ENCODE measurements at places on chromosomes 7 and 10.

DNA sequence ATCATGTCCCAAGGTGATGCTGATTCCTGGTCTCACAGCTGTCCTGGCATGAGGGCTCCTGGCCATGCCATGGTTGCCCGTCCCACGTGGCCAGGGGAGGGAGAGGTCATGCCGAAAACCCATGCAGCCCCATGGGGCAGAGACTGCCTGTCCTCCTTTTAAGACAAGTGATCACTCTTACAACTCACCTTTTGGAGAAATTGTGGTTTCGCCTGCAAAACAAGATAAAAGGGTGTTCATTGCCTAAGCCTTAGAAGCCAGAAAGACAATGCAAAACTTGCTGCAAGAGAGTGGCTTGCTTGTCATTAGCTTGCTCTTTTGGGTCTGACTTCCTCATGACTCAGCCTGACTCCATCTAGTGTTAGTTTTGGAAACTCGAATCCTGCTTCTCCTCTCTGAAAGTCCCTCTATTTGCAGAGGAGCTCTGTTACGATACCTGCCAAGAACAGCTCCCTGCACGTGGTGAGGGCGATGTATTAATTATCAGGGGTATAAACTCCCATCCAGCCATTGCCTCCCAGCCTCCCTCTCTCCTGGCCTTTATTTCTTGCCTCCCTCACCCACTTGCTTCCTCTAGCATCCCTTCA is 26.7 kb downstream of the TMEM273 start:
- peak; percentile 33 for DNase-seq

DNA sequence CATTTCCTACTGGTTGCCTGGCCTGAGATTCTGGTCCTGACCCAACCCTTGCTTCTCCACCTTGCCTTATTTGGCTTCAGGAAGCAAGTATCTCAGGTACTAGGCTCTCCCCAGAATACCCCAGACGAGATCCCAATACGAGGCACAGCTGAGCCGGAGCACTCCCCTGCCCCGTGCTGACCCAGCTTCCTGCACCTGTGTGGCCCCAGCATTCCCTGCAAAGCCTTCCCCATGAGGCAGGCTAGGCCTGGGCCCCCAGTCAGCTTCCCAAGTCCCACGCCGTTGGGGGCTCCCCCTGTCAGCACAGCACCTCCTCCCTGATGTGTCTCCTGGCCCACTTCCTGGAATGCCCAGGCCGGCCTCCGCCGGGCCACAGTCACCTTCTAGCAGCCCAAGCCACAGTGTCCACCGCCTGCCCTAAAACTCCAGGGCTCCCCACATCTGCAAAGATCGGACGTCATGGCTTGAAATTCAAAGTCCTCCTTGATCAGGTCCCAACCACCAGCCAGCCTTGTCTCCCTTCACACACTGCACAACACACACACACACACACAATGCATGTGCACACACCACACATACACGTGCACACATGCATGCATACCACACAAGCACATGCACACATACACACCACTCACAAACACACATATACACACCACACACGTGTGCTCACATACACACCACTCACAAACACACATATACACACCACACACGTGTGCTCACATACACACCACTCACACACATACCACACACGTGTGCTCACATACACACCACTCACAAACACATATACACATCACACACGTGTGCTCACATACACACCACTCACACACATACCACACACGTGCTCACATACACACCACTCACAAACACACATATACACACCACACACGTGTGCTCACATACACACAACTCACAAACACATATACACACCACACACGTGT is 78.9 kb upstream of the FOXK1 start:
- DNase-seq = no peak

DNA sequence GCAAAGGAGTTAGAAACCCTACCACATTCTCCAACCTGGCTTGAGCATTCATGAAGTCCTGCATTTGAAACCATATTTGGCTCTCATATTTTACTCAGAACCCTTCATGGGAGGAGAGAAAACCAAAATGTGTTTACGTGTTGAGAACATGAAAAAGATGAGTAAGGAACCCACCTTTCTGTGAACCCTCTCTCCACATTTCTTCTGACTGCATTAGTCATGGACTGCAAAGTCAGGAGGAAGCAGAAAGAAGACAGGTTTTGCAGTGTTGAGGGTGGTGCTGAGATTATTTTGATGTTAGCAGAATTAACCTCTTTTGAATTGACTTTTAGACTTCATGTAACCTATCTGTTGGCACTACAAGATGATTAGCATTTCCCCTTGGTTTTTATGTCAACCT is 4.9 kb downstream of the IFIT1B start:
- DNase-seq = peak; percentile 53

- no peak for DNase-seq
Observed at GRCh38 chr7:114628362-114628761, 213.7 kb downstream of the FOXP2 start.

DNA sequence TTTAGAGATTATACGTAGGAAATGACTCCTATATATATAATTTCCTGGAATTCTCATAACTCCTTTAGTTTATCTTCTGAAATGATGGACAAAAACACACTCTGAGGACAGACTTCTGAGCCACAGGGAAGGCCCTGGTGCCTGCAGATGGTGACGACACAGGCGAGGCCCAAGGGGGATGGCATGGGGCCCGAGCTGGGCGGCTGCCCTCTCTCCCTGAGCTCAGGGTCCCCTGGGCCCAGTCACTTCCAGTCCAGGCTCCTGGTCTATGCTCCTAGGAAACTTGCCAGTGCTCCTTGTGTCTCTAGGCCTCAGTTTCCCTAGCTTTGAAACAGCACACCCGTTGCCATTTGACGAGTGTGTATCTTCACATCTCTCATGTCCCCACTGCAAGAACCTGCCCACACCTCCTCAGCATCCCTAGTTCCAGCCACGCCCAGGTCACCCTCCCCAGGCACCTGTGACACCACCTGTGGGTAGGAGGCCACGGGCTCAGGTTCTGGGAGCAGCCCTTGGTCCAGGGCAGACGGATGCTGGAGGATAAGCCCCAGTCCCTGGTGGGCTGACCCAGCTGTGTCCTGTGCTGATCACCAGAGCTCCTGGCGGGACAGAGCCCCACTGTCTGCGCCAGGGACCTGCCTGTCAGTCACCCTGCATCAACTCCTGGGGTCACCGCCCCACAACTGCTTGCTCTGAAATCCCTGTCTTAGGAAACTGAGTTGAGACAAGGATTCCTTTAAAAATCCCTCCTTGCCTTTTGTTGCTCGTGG is 23.4 kb upstream of the SHH start:
- DNase-seq = no peak

GRCh38 chr10:18419945-18420344 is 231.4 kb downstream of the NSUN6 start:
- no peak for DNase-seq

DNA sequence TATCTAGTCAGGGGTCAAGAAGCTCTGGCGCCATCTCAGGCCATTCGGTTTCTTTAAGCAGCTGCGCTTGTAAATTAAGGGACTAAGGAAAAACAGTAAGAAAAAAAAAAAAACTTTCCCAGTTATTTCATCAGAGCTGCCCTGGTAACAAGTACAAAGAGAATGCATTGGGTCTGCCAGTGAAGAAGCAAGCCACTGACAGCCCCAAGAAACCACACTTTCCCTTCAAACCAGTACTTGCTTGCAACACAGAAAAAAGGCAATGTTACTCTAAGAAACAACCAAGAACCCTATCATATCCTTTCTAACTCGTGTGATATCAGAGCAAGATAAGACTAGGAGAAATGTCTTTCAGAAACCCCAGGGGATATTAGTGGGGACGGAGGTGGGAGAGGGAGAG is 40.6 kb upstream of the AOAH start:
- DNase-seq = no peak

DNA sequence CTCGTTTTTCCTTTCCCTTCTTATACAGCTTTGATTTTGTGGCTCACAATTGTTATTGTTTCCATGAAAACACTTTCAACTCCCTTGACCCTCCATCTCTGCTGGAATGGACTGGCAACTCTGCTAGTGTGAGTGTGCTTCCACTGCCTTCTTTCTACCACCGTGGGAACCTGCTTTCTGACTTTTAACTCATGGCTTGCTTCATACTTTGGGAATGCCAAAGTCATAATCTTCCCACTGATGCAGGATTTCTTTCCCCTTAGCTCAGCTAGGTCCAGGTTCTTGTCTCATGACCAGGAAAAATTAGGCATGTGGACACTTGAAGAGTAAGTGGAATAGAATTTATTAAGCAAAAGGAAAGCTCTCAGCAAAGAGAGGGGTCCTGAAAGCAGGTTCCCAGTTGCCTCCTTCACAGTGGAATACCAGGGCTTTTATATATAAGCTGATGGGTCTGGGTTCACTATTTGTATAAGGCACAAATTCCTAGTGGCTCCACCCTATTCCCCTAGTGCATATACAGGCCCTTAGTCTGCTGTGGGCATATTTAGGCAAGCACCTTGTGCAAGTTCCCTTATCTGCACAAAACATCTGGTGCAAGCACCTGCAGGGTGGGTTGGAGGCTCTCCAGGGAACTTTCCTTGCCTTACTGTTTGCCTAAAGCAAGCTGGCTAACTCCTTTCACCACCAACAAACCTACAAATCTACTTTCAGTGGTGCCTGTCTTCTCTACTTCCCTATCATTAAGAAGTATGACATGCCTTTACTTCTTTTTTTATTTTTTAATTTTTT is 119.5 kb downstream of the CFAP58 start:
- DNase-seq = peak; percentile 52

DNA sequence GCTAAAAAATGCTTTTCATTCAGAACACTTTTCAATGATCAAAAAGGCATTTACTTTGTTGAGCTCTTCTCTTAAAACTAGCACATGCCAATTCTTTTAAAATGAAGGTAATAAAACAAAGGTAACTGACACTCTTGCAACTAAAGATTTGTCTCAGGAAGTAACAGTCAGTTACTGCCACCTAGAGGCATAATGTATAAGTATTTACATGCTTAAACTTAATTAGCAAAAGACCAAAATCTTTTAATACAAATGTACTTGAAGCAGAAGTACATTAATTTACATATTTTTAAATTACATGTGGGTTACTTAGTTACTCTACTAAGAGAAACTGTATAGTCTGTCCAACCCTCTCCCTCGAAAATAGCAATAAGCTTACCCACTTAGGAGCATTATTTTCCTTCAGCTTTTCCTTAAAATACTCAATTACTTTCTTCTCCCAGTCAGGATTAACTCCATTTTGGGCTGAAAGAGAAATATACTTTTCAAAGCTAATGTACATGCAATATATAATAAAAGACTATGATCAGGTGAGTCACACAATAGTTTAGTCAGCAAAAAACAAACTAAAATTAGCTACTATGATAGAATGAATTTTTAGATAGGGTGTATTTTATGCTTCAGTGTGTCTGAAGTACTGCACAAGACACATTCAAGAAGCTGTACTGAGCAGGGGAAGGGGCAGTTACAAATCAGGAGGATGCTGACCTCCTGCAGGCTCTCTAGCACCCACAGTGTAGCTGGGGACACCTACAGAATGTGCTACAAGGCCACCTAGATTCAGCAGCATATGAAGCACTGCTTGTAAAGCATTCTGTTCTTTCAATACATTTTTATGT is 13.0 kb downstream of the MCMBP start:
- peak; percentile 64 for DNase-seq

DNA sequence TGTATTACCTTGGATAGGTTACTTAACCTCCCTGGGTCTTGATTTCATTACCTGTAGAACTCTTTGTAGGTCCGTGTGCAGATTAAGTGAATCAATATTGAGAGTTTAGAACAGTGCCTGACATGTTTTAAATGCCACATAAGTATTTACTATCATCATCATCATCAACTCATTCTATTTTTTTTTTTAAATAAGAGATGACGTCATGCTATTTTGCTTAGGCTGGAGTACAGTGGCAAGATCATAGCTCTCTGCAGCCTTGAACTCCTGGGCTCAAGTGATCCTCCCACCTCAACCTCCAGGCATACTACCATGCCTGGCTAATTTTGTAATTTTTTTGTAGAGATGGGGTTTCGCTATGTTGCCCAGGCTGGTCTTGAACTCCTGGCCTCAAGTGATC is 132.0 kb upstream of the FZD8 start:
- DNase-seq = no peak

DNA sequence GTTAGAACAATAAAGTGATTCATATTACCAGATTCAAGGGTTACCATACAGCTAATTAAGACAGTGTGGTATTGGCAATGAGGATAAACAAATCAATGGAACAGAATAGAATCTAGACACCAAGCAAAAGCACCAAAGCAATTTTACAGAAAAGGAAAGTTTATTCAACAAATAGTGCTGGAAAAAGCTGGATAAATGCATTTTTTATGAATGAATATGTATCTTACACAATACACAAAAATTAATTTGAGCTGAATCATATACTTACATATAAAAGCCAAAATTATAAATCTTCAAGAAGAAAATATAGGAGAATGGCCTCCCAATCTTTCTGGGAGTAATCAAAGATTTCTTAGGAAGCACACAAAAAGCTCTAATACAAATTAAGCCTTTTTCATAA is 220.4 kb upstream of the PTN start:
- DNase-seq = no peak

DNA sequence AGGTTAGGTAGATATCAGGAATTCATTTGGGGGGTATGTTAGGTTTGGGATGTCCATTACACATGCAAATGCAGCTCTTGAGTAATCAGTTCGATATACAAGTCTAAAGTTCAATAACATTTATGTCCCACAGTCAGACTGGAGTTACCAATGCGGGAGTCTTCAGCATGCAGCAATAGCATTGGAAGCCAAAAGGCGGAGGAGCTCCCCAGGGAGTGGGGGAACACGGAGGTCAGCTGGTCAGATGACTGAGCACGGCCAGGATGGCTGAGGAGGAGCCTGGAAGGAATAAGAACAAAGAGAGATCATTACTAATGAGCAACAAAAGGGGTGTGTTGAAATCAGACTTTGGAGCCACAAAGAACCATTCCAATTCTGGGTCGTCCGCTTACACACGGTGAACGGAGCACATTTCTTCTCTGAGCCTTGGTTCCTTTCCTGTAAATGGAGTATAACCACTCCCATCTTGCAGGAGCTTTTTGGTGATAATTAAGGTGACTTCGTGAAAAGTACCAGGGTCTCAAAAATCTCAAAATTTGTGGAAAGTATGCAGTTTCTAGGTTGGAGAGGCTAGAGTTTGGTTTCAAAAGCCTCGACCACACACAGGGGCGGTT is 478 bp upstream of the ZNF22 start:
- DNase-seq = no peak

- DNase-seq = no peak
Observed at GRCh38 chr7:108605559-108606201, 36.0 kb downstream of the DNAJB9 start.

GRCh38 chr10:48307711-48308018 is 1.2 kb downstream of the MAPK8 start:
- DNase-seq = no peak

- no peak for DNase-seq
Observed at GRCh38 chr7:155766966-155767916, 45.0 kb downstream of the SHH start.

DNA sequence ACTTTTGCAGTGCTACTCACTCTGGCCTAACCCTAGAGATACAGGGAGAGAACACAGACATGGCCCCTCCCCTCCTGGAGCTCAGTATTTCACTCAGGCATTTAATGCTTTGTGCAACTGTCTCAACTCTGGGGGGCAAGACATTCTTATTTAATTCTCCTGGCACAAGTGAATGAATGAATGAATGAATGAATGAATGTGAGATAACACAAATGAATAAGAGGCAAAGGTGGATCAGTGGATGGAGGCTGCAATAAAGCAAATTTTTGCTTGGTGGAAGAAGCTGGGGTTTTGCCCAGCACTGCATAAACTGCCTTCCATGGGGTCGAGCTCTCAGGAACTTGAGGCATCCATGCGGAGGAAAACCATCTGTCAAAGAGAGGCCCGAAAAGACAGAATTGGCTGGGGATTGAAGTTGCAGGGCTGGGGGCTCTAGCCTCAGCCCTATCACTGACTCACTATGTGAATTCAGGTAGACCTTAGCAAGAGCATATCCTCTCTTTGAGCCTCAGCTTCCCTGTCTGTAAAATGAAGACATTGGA is 441.4 kb upstream of the ZMIZ1 start:
- no peak for DNase-seq
